ELF-1 (cell line): ENCODE measurements at places on chromosomes 11 and 22.

- peak; percentile 8 for DNase-seq
These were observed 21.1 kb downstream of the FAM76B start for GRCh38 chr11:95768521-95768920.

- DNase-seq: no peak
These were observed 50.4 kb downstream of the IGLL5 start for GRCh38 chr22:22937894-22938480.

DNA sequence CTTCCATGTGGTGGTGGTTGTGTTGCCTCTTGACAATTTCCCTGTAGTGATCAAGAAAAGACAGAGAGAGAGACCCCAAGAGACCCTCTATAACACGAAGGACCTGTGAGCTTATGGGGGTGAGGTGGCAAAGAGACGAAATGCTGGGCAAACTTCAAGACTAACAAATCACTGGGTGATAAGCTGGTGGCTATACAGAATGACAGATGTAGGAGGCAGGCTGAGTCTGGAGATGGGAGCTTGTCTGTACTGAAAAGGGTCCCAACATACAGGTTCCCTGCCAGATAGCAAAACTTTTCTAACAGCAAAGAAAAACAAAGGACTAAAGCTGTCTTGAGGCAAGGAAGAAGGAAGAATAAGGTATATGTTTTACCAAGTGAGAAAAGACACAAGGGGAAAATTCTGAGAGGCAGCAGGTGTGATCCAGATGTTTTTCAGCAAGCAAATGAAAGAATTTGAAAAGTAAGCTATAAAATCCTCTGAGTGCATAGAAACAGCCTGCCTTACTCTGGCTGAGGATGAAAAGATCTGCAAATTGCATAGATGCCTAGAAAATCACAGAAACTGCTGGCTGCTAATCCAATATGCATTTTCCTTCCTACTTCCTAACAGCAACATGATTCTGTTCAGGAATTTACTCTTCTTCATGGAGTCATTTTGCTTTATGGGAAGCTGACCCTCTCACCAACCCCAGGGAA, 21.9 kb upstream of the LYVE1 start:
- DNase-seq: no peak

DNA sequence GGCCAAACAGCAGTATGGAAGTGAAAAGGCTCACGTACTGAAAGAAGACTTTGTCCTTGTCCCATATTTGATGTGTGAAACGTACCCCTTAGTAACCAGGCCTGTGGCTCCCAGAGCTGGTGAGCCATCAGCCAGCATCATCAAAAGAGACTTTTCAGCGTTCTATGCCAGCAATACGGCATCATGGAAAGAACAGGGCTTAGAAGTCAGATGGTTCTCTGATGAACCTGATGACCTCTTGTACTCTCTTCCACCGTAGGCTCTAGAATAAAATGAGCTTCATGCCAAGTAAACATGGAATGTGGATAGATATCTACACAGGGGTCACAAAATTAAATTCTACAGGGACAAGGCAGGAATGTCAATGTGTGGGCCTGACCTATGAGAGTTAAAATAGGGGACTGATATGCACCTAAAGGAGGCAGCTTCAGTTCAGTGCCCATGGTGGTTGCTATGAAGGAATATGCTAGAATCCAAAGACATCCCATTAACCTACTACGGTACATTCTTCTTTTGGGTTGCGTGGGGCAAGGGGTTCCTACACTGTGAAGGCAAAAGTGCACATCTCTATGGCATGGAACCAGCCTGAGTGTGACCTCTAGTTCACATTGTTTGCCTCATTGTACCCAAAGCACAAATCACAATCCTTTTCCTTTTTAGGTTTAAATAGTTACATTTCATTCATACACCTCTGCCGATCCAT, 130.6 kb downstream of the ETS1 start:
- DNase-seq: no peak

DNA sequence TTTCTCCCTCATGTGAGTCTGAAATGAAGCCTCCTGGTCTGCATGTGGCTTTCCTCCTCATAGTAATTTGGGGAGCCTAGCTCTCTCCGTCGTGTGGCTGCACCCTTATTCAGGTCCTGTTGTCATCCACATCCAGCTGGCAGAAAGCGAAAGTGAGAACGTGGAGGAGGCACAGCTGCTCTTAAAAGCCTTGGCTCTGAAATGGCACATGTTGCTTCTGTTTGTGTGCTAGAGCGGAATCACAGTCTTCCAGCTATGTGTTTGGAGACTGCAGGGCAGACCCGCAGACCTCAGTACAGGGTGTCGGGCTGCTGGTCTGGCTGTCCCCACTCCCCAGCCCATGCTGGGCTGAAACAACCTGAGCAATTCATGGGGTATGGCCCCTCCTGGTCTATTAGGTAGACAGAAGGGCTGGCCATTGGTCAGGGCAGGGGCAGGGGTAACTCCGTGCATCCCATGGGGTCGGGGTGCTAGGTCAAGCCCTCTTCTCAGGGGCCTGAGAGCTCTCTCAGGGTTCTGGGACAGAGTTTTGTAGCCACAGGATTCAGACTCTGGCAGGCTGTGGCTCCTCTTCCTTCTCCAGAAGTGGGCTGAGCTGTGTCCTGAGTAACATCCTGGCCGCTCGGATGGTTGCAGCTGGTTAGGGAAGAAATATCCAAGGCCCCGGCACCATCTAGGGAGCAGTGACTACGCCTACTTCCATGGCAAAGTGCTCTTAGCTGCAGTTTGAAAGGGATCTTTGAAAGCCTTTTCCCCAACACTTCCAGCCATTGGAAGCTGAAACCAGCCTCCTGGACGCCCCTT, 50.6 kb downstream of the C11orf96 start:
- no peak for DNase-seq

GRCh38 chr22:49828599-49828965, 909 bp upstream of the BRD1 start:
- no peak for DNase-seq

GRCh38 chr11:19191530-19192169, 10.1 kb downstream of the CSRP3 start:
- DNase-seq: no peak

GRCh38 chr22:31637891-31638618, 24.0 kb downstream of the PISD start:
- no peak for DNase-seq

- no peak for DNase-seq
These were observed 17.0 kb upstream of the GPR83 start for GRCh38 chr11:94418123-94418765.

GRCh38 chr11:45027312-45027711, 76.6 kb upstream of the TP53I11 start:
- DNase-seq: no peak

- no peak for DNase-seq
These were observed 23.8 kb downstream of the PARVB start for GRCh38 chr22:44047891-44048301.

- no peak for DNase-seq
These were observed 38.7 kb downstream of the EIF3F start for GRCh38 chr11:8025816-8026215.

DNA sequence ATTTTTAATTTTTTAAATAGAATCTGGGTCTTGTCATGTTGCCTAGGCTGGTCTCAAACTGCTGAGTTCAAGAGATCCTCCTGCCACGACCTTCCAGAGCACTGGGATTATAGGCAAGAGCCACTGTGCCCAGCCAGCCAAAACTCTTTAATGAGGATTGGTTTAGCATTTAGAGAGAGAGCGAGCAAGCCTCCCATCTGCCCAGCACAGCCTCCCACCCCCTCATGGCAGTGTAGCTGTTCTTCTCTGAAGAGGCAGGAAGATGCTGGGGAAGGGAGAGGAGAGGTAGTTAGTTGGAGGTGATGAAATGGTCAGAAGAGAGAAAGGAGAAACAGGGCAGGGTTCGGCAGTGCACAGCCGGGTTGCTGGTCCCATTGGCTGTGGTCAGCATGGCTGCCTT, 105.7 kb downstream of the SCN3B start:
- DNase-seq: no peak

DNA sequence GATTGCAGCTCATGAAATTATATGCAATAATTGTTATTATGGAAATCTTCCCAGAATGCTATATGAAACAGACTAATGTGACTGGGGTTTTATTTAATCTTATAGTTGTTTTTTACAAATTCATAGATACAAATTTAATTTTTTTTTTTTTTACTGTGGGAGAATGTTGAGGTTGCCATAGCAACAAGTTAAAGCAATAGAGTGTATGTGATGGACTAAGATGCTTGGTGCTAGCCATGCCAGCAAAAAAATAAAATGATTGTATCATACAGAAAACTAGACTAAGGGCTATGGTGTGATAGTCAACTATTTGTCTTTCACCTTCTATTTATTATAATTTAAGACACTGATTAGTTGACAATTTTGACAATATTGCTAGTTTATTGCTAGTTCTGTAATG, 163.2 kb upstream of the BLID start:
- no peak for DNase-seq

DNA sequence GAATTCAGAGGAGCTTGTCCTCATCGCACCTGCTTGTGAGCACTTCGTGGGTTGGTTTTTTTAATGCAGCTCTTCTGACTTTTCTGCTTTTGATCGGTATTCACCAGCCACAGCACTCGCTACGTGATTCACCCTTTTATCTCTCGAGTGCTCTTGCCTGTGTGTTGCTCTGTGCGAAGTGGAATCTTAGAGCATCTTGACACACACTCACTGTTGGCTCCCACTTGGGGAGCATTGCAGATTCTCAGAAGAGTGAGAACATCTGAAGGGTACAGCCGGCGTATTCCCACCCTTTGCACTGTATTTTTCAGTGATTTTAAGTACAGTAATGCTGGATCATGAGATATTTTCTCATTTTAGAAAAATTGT, 10.9 kb downstream of the TNNT3 start:
- DNase-seq: no peak

DNA sequence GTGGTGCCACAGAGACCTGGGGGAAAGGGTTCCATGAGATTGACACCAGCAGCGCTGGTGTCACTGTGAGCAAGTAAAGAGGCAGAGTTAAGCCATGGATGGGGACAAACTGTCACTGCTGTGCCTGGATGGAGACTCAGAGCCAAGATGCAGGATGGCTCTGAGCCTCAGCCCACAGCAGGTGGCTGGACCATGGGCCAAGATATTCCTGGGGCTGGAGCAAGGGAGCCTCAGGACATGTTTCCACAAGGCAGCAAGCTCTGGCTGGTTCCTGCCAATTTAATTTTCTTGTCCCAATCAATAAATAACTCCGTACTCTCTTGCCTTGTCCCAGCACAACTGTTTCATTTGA, 23.0 kb downstream of the MYO18B start:
- no peak for DNase-seq

DNA sequence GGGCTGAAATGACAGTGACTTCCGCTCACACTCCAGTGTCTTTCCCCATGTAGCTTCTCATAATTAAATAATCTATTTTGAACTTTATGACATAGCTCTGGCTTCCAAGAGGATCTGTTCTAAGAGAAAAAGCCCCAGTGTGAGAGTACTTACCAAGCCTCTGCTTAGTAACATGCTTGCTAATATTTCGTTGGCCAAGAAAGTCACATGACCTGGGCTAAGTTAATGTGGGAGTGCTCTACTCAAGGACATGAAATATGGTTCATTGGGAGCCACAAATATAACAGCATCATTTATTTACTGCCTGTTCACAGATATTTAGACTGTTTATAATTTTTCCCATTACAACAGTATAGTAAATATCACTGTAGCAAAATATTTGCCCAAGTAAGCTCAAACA, 42.5 kb downstream of the CCDC73 start:
- no peak for DNase-seq

DNA sequence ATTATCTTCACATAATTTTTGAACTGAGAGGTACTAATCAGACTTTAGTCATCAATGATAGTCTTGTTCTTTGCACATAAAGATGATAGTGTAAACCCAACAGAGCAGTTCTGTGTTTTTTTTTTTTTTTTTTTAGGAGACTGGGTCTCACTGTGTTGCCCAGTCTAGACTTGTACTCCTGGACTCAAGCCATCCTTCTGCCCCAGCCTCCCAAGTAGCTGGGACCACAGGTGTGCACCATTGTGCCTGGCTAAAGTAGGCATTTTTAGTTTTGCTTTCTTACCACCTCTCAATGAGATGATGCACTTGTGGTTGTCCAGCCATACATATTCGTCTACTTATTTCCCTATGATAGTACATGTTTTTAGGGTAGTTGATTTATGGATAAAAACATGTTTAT, 50.6 kb downstream of the MTMR3 start:
- no peak for DNase-seq

GRCh38 chr11:502288-503178, 4.5 kb downstream of the RNH1 start:
- no peak for DNase-seq

DNA sequence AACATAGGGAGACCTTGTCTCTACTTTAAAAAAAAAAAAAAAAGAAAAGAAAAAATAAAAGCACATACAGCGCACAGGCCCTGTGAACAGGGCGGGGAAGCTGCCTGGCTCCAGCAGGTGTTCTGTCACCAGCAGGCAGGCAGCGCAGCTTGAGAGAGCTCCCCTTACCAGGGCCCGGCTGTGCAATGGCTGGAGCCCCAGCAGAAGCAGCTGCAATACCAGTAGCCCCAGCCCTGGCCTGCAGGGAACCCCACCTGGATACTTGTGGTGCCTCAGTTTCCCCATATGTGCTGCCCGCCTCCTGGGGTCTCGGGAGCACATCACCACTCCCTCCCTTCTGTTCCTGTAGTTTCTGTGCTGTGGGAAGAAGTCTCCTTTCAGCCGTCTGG, 12.3 kb downstream of the TSPAN32 start:
- no peak for DNase-seq

GRCh38 chr11:44559207-44559939, 6.1 kb upstream of the CD82 start:
- DNase-seq: peak; percentile 89

DNA sequence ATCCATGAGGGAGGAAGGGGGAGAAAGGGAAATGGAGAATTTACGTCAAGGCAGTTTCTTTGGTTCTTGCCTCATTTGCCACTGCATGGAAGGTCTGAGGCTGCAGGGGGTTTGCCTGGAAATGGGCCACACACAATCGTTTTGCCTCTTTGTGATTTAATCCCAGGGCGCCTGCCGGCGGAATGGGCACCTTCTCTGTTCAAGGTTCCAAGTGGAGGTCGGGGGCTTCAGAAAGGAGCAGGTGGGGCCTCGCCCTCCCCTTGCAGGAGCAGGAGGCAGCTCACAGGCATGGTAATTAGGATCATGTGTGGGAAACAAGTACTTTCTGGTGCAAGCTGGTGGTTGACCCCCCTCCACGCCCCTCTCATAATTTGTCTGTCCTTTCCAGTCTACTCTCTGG, 29.9 kb downstream of the MPPED1 start:
- no peak for DNase-seq

- DNase-seq: no peak
These were observed 15.3 kb upstream of the MUC5B start for GRCh38 chr11:1207401-1208143.

DNA sequence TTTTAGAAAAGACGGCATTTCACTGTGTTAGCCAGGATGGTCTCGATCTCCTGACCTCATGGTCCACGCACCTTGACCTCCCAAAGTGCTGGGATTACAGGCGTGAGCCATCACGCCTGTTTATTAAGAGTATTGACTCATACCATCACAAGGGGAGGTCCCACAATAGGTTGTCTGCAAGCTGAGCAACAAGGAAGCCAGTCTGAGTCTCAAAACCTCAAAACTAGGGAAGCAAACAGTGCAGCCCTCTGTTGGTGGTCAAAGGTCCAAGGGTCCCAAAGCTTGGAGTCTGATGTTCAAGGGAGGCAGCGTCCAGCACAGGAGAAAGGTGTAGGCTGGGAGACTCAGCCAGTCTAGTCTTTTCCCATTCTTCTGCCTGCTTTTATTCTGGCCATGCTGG, 32.8 kb upstream of the LDLRAD3 start:
- DNase-seq: no peak

- DNase-seq: no peak
These were observed 17.8 kb upstream of the CCDC179 start for GRCh38 chr11:22878039-22878438.
